ENCODE measurements at places on chromosomes 1 and 21. TPM values are rescaled to one million over a fixed set of nuclear protein-coding genes. Genes with fewer than 3 reads are reported as not detected.

AK4 gene
- 32.2 TPM for total RNA-seq

RGS1 gene
- 59.6 TPM for total RNA-seq

LCE1E gene
- not detected for total RNA-seq

ACTL8 gene
- not detected for total RNA-seq

GRHL3 gene
- 0.13 TPM for total RNA-seq

TTF2 gene
- total RNA-seq, result 89.0 TPM

PKP1 gene
- total RNA-seq, result not detected

CLCA4 gene
- not detected for total RNA-seq

CFAP107 gene
- total RNA-seq, result not detected
